NCI-H1694 (cell line): ENCODE measurements at places on chromosomes 7 and 10.

DNA sequence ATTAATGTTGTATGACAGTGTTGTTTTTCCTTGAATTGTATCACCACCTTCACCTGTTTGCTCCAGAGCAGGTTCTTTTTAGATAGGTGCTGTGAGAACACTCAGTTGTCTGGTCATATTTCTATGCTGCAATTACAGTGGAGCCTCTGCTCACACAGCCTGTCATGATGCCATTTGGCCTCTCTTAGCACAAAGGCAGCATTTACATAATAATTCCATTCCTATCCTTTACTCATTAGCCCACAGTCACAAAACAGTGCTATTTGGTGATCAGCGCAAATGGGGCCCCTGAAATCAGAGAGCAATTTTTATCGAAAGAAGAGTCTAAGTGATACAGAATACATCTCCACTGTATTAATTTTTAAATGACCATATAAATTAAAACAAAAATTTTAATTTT, 13.8 kb upstream of the DGKI start:
- no peak for DNase-seq

GRCh38 chr7:82286096-82286797, 157.3 kb downstream of the CACNA2D1 start:
- DNase-seq = no peak

DNA sequence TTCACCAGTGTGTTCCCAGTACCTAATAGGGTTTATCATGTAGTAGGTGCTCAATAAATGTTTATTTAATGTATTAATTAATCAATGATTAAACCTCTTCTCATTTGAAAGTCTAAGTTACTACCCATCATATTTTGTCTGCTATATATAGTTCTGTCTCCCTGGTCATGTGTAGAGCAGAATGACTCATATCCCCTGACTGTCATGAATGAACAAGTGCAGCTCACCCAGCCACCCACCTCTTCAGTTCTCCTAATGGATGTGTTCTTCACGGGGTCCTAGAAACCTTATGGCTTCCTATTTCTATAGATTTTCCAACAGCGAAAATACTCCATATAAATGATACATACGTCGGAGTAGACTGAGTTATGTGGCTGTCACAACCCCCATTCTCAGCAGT, 64.5 kb downstream of the HIF1AN start:
- no peak for DNase-seq

GRCh38 chr7:1544896-1545416, 11.0 kb downstream of the TMEM184A start:
- DNase-seq = no peak

GRCh38 chr10:120349069-120349468, 108.0 kb upstream of the PLPP4 start:
- no peak for DNase-seq

GRCh38 chr7:92669616-92670165, 79.5 kb upstream of the FAM133B start:
- DNase-seq = no peak

- no peak for DNase-seq
Observed at GRCh38 chr7:75980430-75981202, 13.8 kb downstream of the TMEM120A start.

- no peak for DNase-seq
Observed at GRCh38 chr10:118768041-118768919, 13.5 kb upstream of the CACUL1 start.

- DNase-seq = no peak
Observed at GRCh38 chr7:158291998-158292397, 295.6 kb downstream of the PTPRN2 start.

DNA sequence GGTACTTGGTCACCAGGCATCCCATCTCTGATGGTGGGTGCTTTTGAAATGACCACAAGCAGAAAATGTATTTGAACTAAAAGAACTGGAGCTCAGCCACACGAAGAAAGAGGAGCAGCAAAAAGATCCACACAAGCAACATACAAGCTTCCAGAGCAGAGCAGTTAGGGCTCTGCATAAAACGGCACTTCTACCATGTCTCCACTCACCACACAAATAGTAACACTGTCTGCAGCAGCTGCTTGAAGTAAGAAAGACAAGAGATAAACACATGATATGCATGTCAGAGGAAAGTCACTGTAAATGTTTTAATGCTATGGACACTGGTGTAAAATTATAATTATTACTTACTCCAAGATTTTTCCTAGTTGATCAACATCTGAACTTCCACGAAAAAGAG, 32.5 kb upstream of the FAM133B start:
- DNase-seq = no peak

DNA sequence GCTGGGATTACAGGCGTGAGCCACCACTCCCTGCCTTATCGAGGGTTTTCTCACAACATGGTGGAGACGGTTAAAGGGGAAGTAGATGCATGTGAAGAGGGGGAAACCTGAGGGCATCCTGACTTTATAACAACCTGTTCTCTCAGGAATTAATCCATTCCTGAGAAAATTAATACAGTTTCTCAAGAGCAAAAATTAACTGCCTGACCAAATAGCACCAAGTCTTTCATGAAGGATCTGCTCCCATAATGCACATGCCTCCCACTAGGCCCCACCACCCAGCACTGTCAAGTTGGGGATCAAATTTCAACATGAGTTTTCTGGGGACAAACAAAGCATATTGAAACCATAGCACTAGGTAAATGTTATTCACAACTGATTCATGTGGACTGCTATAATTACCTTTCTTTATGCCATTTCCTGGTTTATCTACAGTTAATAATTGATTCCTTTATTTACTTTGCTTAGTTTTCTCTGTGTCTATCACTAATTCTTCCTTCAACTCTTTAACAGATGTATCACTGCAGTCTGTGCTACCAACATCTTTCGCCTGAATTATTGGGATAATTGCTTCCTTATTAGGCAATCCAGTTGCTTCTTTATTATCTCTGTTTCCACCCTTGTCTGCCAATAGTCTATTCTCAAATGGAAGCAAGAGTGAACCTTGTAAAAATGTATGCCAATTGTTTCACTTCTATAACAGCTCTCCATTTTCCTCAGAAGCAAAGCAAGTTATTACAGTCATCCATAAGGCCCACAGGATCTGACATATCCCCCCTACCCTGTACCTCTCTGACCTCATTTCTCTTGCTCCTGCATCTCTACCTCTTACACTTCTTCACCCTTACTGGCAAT, 12.9 kb upstream of the MICU1 start:
- peak; percentile 17 for DNase-seq

DNA sequence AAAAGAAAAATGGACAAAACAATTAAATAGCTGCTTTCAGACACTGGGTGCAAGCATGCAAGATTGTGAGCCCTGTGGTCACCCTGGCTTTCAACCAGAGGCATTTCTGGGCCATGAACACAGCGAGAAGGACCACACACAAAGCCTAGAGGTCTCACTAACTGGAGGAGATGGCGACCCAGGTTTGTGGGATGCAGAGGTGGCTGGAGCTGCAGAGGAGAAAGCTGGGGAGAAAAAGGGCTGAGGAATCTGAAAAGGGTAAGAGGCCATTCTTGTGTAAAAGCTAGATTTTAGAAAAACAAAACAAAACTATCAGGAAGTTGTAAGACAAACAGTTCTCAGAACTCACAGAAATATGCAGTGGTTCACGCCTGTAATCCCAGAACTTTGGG, 30.1 kb upstream of the PTPRN2 start:
- DNase-seq = no peak

DNA sequence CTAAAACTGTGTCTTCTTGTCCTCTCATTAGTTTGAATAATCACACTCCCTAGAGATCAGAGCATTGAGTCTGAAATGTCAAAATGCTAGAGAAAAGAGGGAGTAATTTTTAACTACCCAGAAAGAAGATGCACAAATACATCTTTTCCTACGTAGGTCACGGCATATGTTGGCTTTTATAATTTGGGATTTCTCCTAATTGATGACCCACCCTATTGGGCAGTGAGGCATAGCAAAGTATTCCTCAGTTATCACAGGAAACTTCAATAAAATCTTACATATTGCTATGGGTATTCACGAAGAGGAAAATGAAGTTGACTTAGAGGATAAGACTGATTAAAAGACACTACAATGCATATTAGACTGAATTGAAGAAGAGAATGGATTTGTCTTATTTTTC, 25.4 kb downstream of the ARMC10 start:
- no peak for DNase-seq

DNA sequence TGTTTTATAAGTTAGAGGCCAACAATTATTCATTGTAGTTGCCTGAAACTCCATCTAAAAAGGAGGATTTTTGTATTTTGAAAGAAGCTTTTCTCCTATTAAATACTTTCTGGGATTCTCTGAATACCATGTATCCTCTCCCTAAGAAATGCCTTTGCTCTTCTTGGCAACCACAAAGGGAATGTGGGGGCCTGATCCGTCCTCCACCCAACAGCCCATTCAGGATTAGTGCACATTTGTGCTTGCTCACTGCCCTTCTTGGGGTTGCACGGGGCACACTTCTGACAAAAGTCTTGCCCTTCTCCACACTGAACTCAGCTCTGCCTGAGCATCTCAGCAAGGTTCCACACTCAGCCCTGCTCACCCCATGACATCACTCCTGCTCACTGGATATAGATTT, 194.2 kb downstream of the SLC25A13 start:
- no peak for DNase-seq

DNA sequence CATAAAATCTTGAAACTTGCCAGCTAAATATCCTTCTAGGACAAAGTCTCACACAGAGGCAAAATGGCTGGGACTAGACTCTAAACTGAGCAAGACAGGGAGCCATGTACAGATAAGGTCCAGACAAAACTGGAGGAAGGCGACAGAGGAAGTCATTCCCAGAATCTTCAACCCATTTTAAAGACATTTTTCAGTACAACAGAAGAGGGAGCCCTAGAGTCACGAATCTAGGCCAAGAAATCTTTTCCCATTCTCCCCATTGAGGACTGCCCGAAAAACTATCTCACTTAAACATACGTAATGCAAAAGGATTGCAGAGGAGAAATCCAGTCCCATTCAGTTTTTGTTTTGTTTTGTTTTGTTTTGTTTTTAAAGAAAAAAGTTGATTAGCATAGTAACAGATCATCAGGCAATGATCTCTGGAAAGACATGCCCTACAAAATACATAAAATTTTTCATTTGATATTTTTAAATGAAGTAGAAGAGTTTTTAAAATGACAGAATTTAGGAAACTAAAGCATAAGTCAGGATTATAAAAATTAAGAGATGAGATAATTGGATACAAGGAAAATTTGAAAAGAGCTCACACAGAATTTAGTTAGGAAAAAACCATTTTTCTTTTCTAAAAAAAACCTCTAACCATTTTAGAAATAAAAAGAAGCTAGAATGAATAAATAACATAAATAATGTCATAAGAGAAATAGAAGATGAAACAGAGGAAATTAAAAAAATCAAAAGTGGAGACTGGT, 16.9 kb upstream of the PRF1 start:
- DNase-seq = peak; percentile 10

GRCh38 chr7:26916336-26916735, 51.9 kb upstream of the SKAP2 start:
- no peak for DNase-seq

DNA sequence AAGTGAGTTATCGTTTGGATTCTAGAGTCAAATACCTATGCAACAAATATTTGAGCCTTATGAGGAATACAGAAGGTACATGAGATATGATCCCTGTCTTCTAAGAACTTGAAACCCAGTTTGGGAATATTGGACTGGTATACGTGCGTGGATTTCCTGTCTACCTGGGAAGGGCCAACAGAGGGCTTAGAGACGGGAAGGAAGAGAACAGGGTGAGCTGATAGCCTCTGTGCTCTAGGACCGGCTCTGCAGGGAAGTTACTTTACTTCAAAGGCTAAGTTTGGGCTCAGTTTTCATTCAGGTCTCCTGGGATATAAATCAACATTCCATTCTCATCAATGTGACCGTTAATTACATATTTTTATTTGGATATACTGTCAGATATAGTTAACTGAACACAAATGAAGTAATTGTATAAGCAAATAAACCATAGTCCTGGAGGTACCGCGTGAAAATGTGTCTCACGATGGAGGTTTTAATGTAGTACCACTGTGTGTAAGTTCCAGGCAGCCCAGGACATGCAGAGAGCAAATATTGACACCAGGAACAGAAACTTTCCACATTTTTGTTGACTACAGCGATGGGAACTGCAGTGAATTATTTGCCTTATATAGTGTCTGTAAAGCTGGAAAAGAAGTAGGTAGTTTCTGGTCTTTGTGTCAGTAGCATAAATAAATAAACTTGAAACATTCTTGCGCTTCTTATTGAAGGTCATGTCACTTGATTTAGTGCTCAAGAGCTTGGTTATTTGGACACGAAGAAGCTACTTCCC, 8.6 kb downstream of the CHST12 start:
- no peak for DNase-seq

DNA sequence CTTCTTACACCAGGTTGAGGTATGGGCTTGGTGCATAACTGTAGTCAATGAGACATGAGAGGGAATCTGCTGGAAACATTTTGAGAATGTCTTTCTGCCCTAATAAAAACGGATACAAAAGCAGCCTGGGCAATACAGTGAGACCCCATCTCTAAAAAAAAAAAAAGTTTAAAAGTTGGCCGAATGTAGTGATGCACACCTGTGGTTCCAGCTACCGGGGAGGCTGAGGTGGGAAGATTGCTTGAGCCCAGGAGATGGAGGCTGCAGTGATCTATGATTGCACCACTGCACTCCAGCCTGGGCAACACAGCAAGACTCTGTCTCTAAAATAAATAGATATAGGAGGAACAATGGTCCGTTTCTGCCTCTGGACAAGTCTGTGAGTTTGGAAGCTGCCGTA, 81.5 kb upstream of the FAM171A1 start:
- DNase-seq = no peak

- no peak for DNase-seq
Observed at GRCh38 chr10:73992899-73993788, 4.8 kb upstream of the VCL start.

DNA sequence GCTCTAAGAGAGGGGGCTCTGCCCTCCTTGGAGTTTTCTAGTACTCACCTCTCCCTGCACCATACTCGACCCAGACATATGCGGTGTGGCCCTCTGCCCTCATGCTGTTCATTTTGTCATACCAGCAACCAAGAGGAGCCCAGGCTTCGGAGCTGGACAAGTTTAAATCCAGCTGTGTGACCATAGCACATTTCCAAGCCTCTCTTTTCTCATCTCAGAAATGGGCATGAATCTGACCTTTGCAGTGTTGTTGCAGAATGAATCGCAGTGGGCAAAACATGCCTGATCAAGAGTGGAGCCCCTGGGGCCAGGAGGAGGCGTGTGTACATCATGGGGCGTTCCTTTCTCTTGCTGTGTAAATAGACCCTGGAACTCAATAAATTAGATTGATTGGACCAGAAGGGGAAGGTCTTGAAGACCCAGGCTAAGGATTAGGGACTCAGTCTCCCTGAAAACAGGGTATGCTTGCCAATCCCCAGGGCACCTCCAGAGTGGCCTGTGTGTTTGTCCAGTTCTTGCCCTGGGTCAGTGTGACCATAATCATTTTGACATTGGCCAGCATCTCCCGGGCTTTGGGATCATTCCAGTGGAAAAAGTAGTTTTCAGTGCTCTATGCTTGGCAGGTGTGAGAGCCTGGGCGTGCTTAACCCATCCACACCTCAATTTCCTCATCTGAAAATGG, 59.6 kb downstream of the ZMIZ1 start:
- DNase-seq = no peak

DNA sequence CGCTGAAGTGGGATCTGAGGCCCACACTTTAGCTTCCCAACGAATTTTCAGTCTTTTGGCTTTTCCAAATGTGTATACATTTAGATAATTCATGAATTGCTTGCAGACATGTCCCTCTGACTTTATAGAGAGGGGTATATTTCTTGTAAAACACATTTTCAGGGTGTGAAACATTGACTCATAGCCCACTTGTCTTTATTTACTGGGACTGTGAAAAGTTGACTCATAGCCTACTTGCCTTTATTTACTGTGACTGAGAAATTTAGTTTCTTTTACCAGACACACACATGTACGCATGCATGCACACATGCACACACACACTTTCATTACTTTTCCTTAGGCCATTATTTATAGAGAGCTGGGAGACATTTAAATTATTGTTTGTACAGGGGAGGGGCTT, 79.1 kb downstream of the VTI1A start:
- no peak for DNase-seq
